Dermis microvascular lymphatic vessel endothelial cell (primary cell): ENCODE measurements at places on chromosomes 12 and 14. TPM values are rescaled to one million over a fixed set of nuclear protein-coding genes. Genes with fewer than 3 reads are reported as not detected.

Gene CPNE6
- total RNA-seq: not detected in 2 replicates

Gene C3AR1
- total RNA-seq: 0.13 and 0.26 TPM in 2 replicates

Gene TTC6
- under 0.01 and 0.13 TPM in 2 replicates for total RNA-seq

Gene OR4E2
- not detected in 2 replicates for total RNA-seq

Gene MMP17
- 3.9 and 13.1 TPM in 2 replicates for total RNA-seq

Gene PGF
- 34.1 and 44.8 TPM in 2 replicates for total RNA-seq

Gene GNB3
- 0.13 and 0.25 TPM in 2 replicates for total RNA-seq

Gene ZNF10
- total RNA-seq: 4.7 and 8.1 TPM in 2 replicates

Gene FGD6
- 11.0 and 14.7 TPM in 2 replicates for total RNA-seq

Gene SYNE2
- 40.2 and 67.0 TPM in 2 replicates for total RNA-seq

Gene GPHB5
- total RNA-seq: not detected in 2 replicates

Gene TMEM30B
- total RNA-seq: 0.13 and 0.38 TPM in 2 replicates

Gene KRT79
- not detected in 2 replicates for total RNA-seq

Gene PLEKHD1
- under 0.01 and 0.13 TPM in 2 replicates for total RNA-seq

Gene MIP
- 0.26 and 0.51 TPM in 2 replicates for total RNA-seq

Gene EPS8
- total RNA-seq: 6.6 and 12.1 TPM in 2 replicates

Gene SERPINA3
- under 0.01 TPM in 1 of 2 replicates, not detected in the other for total RNA-seq
